Daoy (cell line): ENCODE measurements at places on chromosomes 4 and X. TPM values are rescaled to one million over a fixed set of nuclear protein-coding genes. Genes with fewer than 3 reads are reported as not detected.

The GPR143 gene
- 2.6 and 3.9 TPM in 2 replicates for total RNA-seq

The XAGE1A gene
- 4.5 and 5.7 TPM in 2 replicates for total RNA-seq

The PNCK gene
- not detected in 2 replicates for total RNA-seq

The EFNB1 gene
- 12.9 and 14.9 TPM in 2 replicates for total RNA-seq

The GYPA gene
- not detected in 2 replicates for total RNA-seq

The LRCH2 gene
- total RNA-seq, result 1.3 and 2.8 TPM in 2 replicates

The GBA3 gene
- 0.18 TPM in 1 of 2 replicates, not detected in the other for total RNA-seq

The CHRDL1 gene
- total RNA-seq, result 0.27 and 1.5 TPM in 2 replicates

The ZNF182 gene
- total RNA-seq, result 3.1 and 3.5 TPM in 2 replicates

The XPNPEP2 gene
- total RNA-seq, result not detected in 2 replicates

The CXCL1 gene
- 16.7 and 21.4 TPM in 2 replicates for total RNA-seq

The PDZD11 gene
- total RNA-seq, result 45.1 and 50.5 TPM in 2 replicates

The MAGED1 gene
- 105 and 110 TPM in 2 replicates for total RNA-seq

The SHOX gene
- not detected in 2 replicates for total RNA-seq

The SCML1 gene
- total RNA-seq, result 4.9 and 6.5 TPM in 2 replicates

The CDX4 gene
- not detected in 2 replicates for total RNA-seq

The ZC4H2 gene
- total RNA-seq, result 0.51 TPM in 1 of 2 replicates, not detected in the other

DNA sequence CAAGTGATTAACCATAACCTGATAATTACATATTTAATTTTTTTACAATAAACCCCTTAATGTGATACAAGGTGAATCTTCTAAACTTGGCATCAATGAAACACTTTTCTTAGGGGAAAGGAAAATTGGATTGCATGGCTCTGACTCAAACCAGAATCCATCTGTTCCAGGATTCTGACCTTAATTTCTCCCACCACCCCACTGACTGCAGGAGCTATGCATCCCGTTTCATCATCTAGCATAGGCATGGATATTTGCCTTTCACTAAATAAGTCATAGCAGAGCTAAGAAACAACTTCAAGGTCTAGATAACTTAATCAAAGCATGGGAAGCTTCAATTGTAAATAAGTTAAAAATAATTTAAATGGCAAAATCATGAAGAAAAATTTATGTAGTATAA lies 156.3 kb downstream of the BTC start:
- no peak for DNase-seq

GRCh38 chr4:59956366-59956765 lies 1243.8 kb upstream of the ADGRL3 start:
- no peak for DNase-seq

DNA sequence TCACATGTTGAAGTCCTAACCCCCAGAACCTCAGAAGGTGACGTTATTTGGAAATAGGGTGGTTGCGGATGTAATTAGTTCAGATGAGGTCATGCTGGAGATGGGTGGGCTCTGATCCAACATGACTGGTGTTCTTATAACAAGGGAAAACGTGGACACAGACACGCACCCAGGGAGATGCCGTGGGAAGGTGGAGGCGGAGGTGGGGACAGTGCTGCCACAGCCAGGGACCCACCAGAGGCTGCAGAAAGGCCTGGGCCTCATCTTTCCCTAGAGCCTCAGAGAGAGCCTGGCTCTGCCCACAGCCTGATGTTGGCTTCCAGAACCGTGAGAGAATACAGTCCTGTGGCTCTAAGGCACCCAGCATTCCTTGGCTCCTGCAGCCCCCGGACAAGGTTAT lies 7.9 kb upstream of the HMX1 start:
- no peak for DNase-seq

- DNase-seq, result peak; percentile 23
These were observed 1.5 kb downstream of the LAP3 start for GRCh38 chr4:17578482-17578891.

GRCh38 chr4:86302251-86302650 lies 57.6 kb downstream of the MAPK10 start:
- DNase-seq, result peak; percentile 2

- DNase-seq, result no peak
These were observed 1982.5 kb downstream of the ARAP2 start for GRCh38 chr4:34261799-34262314.

- no peak for DNase-seq
These were observed 1.2 kb upstream of the LETM1 start for GRCh38 chr4:1856943-1857699.

DNA sequence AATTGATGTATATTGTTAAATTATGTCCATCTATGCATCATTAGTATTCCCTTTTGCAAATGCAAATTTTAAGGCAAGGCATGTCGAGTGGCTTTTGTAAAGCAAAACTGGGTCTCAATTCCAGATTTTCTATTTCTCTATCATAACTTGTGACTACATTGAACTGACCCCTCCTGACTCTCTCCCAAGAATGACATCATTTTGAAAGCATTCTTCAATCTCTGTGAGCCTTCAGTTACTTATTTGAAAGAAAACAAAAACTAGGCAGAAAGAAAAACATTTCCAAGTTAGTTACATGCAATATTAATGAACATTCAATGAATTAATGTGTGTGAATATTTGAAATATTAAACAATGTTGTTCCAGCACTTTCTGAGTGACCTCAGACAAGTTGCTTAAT lies 314.3 kb upstream of the CLNK start:
- DNase-seq, result no peak

DNA sequence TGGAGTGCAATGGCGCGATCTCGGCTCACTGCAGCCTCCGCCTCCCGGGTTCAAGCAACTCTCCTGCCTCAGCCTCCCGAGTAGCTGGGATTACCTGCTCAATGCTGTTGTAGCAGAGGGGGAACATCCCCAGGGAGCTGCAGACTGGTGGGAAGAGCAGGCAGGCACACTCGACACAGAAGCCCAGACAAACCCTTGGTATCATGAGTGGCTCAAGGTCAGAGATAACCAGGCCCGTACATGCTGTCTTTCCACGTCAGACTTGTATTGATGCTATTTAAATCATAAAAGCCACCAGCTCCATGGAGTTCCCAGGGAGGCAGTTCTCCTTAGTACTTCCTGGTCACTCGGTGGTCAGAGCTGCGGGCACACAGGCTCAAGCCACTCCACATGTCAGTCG lies 33.2 kb downstream of the TRIML2 start:
- no peak for DNase-seq

GRCh38 chrX:101359966-101360365 lies 11.4 kb upstream of the TIMM8A start:
- DNase-seq, result no peak

- no peak for DNase-seq
These were observed 56.7 kb upstream of the COL25A1 start for GRCh38 chr4:109359040-109359646.

- DNase-seq, result no peak
These were observed 111.1 kb downstream of the ANXA3 start for GRCh38 chr4:78662658-78663057.

DNA sequence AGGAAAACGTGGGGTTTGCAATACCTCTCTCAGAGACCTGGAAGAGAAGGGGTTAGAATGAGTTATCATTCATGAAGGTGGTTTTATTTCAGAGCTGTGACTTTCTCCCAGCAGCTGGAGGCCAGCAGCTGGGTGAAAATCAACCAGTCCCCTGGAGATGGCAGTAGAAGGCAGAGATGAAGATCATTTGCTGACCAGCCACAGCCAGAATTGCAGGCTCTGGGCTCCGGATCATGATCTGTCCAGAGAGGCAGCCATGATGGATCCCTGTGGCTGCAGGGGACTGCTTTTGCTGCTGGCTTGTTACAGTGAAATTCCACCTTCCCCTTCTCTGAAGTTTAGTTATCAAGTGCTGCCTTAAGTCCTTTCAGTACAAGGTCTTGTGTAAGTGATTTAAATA lies 46.9 kb upstream of the TAB3 start:
- peak; percentile 11 for DNase-seq

- no peak for DNase-seq
These were observed 771 bp downstream of the NAP1L2 start for GRCh38 chrX:73213734-73214425.

GRCh38 chrX:153925739-153926551 lies at the start of gene ARHGAP4:
Gene ARHGAP4 (minus strand): TSS chrX:153926264. CDS start chrX:153926202, 62 bp downstream.
- DNase-seq, result no peak

DNA sequence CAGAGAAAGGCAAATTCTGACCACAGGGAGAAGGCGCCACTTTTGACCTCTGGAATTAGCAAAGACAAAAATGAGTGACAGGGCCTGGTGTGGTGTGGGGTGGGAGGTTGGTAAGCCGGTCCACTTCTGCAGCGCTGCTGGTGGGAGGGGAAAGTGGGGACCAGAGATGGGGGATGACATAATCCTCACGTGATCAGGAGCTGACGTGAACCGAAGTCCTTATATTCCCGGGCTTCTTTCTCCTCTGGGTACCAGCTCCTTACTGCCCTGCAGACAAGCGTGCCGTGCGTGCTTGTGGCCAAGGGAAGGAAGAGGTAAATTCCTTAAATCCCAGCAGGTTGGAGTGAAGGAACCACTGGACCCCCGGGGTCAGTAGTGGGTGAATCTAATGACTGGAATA lies at the start of gene TCEAL7:
TCEAL7 (plus strand) TSS at position 249 of the 400 bp plus-strand sequence. CDS start 1,165 bp downstream, outside the sequence.
- no peak for DNase-seq

DNA sequence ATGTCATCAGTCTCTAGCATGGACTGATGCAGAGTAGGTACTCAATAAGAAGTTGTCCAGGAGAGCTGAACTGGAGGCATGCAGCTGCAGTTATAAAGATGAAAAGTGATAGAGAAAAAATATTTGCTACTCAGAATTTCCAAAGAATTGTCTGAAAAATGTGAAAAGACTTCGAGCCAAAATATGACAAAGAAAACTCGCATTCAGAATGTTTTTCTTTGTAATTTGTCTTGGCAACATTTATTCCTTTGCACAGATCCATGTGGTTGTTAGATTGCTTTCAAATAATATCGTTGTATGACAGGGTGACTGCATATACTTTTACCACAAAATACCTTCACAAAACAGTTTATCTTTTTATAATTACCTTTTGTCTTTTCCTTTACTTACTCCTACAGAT lies 128.0 kb upstream of the SLC4A4 start:
- DNase-seq, result no peak

GRCh38 chr4:5810151-5810550 lies 82.7 kb downstream of the CRMP1 start:
- DNase-seq, result no peak

DNA sequence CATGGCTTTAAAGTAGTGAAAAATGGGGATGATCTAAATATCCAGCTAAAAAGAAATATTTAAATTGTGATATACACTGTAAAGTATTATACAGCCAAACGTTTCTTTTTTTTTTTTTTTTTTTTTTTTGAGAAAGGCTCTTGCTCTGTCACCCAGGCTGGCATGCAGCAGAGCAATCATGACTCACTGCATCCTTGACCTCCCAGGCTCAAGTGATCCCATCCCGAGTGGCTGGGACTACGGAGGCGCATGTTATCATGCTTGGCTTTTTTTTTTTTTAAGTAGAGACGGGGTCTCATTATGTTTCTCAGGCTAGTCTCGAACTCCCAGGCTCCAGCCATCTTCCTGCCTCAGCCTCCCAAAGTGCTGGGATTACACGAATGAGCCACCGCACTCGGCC lies 17.1 kb downstream of the SMIM14 start:
- DNase-seq, result peak; percentile 94

- no peak for DNase-seq
These were observed 126.1 kb downstream of the INPP4B start for GRCh38 chr4:142719854-142720541.
